ENCODE measurements at places on chromosomes 5 and 9.

- no peak for DNase-seq
These were observed 44.0 kb downstream of the DAPK1 start for GRCh38 chr9:87541663-87542062.

GRCh38 chr9:77374266-77374665 lies 196.9 kb downstream of the VPS13A start:
- DNase-seq, result no peak

GRCh38 chr5:1730487-1730847 lies 69.2 kb downstream of the MRPL36 start:
- no peak for DNase-seq

GRCh38 chr5:167835146-167835545 lies 456.3 kb upstream of the WWC1 start:
- DNase-seq, result no peak

All from ELF-1 (cell line).